Activated T-helper 1 cell treated with anti-CD3 and anti-CD28 coated beads, Interleukin-12 subunit alpha, Interleukin-12 subunit beta, Interleukin-2, Interleukin-4 antibody, amounts not matched to agents 30 ng/mL and 10 ng/mL and 1 ng/mL, durations not matched to agents 14 hours and 24 hours and 36 hours (primary cell): ENCODE measurements at places on chromosomes 2 and 18. TPM values are rescaled to one million over a fixed set of nuclear protein-coding genes. Genes with fewer than 3 reads are reported as not detected.

DNA sequence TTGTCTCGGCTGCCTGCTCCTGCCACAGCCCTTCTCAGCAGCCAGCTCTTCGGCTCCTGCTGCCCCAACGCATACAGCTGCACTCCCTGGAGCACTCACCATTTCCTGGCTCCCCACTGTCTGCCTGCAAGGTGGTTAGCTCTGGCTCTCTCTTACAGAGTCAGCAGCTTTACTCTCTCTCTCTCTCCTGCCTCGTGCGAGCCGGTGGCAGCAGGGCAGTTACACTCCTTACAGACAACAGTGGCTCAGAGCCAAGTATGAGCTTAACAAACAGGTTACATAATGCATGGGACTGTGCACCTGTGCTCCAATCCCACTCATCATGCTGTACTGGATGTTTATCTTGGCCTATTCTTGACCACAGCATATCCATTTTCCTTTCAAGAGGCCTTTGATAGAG, 47.4 kb upstream of the DNAJC10 start:
- H3K4me3 ChIP-seq, result no peak overlapping the region
- no peak overlapping the region for H3K27ac ChIP-seq
- no peak for DNase-seq

DNA sequence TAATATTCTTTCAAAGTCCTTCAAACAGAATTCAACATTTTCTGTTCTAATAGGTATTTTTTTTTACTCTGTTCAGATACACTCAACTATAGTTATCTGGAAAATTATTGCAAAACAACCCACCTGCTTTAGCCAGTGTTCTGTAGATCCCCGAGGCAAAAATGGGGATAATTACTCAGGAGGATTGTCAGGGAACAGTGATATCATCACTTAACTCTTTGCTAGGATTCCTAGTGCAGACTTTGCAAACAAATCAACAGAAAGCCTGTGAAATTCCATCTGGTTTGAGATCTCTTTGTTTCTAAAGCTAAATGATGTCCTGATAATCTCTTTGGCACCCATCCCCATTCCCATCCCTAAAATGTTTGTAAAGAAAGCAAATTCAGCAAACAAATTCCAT, 413.6 kb upstream of the MEIS1 start:
- H3K4me3 ChIP-seq, result no peak overlapping the region
- no peak for DNase-seq
- no peaks in the 10 kb centered on the region for H3K36me3 ChIP-seq
- H3K27me3 ChIP-seq, result no peaks in the 10 kb centered on the region

GRCh38 chr2:152421521-152422370, 86.8 kb downstream of the FMNL2 start:
- no peak overlapping the region for H3K27ac ChIP-seq
- H3K4me1 ChIP-seq, result peaks cover 33% of the 10 kb centered on the region
- H3K27me3 ChIP-seq, result no peaks in the 10 kb centered on the region
- DNase-seq, result no peak
- H3K36me3 ChIP-seq, result no peaks in the 10 kb centered on the region

- H3K4me1 ChIP-seq, result peaks cover 17% of the 10 kb centered on the region
- H3K36me3 ChIP-seq, result peaks cover 11% of the 10 kb centered on the region
- H3K27me3 ChIP-seq, result peaks cover 1% of the 10 kb centered on the region
Observed at GRCh38 chr2:69781321-69782248, 39.7 kb downstream of the ANXA4 start.

Gene TNFRSF11A
- 22.9 and 27.1 TPM in 2 replicates for total RNA-seq

Gene COLEC12
- not detected in 2 replicates for total RNA-seq

Gene CD207
- total RNA-seq, result not detected in 2 replicates
